ENCODE measurements at places on chromosomes 2 and 18.

GRCh38 chr2:126774761-126775160, 118.8 kb downstream of the GYPC start:
- no peak for DNase-seq

GRCh38 chr2:104658904-104659591, 194.9 kb upstream of the POU3F3 start:
- DNase-seq = no peak

- DNase-seq = peak; percentile 55
Observed at GRCh38 chr2:172427990-172428831, 825 bp downstream of the ITGA6 start.

DNA sequence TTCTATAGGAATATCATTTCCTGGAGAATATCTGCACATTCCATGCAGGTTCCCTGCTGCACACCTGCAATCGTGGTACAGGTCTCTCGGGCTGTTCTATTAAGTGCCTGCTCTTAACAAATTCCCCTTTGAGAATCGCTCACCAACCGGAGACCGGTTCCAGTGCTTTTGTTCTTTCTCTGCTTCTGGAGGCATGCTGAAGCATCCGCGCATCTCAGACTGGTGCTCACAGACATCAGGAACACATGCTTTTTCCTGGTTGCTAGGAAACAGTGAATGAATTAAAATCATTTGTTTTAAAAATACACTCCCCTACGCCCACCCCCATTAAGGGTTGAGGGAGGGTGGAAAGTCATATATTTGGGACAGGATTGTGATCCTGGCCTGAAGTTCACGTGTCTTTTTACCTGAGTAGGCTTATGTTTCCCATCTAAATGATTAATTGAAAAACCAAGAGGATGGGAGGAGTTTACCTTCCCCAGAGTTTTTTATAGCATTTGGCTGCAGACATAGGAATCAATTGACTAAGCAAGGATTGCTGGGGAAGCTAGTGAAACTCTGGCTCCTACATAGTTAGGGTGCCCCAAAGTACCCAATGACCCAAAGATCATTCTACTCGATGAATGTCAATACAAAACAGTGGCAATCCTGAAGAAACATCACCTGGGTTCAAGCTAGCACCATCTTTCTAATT, at the start of gene C2orf80:
Gene C2orf80, minus strand, starts transcription at position 221 of the 694 bp plus-strand sequence. CDS start 3,044 bp downstream, outside the sequence.
- no peak for DNase-seq

DNA sequence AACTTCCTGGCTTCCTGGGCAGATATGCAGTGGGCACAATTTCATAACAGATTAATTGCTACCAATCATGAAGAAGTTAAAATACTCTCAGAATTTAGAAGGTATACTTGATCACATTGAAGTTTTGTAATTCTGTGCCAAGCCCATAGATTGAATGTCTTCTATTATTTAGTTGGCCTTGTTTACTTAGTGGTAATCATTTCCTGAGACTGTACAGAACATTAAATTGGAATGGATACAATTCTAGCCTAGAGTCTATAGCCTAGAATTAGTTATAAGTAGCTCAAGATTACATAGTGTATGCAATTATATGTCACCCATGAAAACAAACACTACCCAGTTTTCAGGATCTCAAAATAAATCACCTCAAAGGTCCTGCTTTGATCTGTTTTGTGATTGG, 615.8 kb downstream of the XIRP2 start:
- no peak for DNase-seq

- peak; percentile 83 for DNase-seq
Observed at GRCh38 chr2:95267458-95268210, 6.6 kb upstream of the PROM2 start.

- DNase-seq = no peak
Observed at GRCh38 chr2:80019571-80020460, 284.7 kb downstream of the LRRTM1 start.

DNA sequence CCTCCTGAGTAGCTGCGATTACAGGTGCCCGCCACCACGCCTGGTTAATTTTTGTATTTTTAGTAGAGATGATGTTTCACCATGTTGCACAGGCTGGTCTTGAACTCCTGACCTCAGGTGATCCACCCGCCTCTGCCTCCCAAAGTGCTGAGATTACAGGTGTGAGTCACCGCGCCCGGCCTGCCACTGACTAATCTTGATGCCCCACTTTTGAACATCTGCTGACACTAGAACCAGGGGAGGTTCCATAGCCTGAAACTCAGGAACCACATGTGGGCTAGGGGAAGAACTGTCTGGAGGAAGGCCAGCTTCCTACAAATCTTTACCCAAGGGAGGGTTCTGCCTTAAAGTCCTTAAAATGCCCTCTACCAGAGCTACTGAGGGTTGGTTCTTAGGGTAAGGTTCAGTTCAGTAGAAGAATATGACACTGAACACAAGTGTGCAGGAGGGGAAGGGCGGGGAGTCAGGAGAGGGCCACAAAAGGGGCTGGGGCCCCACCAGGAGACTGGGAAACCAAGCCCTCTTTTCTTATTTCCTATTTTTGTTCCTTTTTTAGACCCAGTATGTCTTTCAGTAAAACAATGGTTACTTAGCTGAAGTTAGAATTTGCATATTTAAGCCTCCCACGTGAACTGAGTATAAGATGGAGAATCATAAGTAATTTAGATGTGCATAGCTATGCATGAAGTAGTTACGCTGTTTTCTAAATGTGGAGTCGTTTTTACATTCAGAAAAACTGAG, 6.3 kb upstream of the RAB31 start:
- DNase-seq = no peak

DNA sequence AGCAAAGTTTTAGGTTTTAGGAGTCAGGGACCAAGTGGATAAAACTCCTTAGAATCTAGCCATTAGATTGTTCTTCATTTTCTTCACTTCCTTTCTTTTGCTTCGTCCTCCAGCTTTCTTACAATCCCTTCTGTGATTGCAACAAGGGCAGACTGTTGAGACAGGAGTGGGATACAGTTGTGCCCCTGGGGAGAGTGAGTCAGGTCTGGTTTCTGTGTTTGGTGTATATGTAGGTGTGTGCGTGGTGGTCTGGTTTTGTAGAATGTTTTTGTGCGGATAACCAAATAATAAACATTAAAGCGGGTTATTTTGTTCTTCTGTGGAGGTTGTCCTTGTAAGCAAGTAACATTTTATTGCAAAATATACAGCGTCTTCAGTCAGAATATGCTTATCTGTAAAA, 7.3 kb downstream of the INSIG2 start:
- no peak for DNase-seq

GRCh38 chr18:42131066-42131929, 176.3 kb downstream of the PIK3C3 start:
- no peak for DNase-seq

GRCh38 chr2:200367155-200367554, 60.7 kb downstream of the SPATS2L start:
- DNase-seq = peak; percentile 82

GRCh38 chr2:237438080-237438940, 24.3 kb upstream of the COL6A3 start:
- no peak for DNase-seq

GRCh38 chr2:128921751-128922150, 603.1 kb upstream of the HS6ST1 start:
- no peak for DNase-seq

DNA sequence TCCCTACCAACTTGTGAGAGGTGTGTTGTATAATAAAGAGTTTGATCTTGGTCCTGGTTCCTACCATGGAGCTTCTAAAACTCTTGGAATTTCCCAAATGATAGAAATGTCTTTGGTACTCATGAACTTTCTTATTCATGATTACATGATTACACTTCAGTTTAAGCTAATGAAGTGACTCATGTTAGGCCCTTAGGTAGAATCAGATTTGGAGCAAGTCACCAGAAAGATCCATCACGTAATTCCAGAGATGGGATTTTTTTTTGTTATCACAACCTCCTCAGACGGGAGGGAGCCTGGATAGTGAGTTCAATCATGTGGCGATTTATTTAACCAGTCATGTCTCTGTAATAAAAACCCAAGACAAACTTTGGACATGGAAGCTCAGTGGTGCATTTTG, 1287.6 kb upstream of the ZEB2 start:
- DNase-seq = no peak

- no peak for DNase-seq
Observed at GRCh38 chr2:207619764-207620203, 5.4 kb downstream of the METTL21A start.

- DNase-seq = peak; percentile 86
Observed at GRCh38 chr18:36187826-36188721, 777 bp downstream of the MOCOS start.

DNA sequence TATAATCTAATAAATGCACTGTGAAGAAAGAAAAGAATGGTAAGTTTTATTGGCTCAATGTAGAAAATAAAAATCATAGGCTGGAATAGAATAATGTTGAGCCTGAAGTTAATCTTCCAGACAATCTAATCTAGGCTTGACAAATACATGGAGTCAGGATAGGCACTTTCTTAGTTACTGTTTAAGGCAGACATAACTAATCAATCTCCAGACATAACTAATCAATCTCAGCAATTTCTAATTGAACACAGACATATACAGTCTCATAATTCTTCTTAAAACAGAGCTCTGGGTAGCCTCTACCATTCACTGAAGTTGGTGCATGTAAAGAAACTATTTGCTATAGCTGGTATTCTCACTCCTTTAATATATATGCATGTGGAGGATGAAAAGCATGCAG, 150.1 kb upstream of the CTAGE1 start:
- DNase-seq = no peak

DNA sequence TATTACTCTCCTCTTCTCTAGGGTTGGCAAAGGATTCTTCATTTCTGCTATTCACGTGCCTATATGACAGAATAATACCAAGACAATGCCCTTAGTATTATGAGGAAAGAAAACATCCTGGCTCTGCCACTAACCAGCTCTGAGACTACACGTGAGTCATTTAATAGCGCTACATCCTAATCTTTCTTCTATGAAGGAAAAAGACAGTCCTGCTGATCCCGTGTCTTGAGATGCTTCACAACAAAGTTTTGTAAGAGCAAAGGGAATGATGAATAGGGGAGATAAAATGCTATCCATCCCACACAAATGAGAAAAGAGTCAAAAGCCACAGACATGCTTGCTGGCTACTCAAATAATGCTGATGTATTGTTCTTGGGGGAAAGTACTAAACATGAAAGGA, 152.8 kb downstream of the PID1 start:
- DNase-seq = no peak

- no peak for DNase-seq
Observed at GRCh38 chr2:29878898-29879297, 42.5 kb downstream of the ALK start.

DNA sequence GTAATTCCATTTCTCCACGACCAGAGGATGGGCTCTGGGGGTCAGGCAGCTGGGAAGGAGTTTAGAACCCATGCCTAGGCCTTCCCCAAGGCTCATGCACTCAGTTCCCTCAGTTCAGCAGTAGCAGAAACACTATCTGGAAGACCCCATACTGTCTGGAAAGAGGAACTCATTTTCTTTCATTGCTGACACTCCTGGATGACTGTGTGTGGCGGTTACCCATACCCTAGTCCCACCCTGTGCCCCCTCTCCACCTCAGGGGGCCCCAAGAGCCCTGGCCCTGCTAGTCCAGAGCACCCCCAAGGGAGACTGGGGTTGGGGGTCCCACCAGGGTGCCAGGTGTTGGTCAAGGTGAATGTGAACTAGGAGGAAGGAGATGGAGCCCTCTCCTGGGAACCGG, 29.5 kb downstream of the TPRKB start:
- no peak for DNase-seq

- peak; percentile 93 for DNase-seq
Observed at GRCh38 chr2:20225294-20226151, 593 bp upstream of the SDC1 start.

DNA sequence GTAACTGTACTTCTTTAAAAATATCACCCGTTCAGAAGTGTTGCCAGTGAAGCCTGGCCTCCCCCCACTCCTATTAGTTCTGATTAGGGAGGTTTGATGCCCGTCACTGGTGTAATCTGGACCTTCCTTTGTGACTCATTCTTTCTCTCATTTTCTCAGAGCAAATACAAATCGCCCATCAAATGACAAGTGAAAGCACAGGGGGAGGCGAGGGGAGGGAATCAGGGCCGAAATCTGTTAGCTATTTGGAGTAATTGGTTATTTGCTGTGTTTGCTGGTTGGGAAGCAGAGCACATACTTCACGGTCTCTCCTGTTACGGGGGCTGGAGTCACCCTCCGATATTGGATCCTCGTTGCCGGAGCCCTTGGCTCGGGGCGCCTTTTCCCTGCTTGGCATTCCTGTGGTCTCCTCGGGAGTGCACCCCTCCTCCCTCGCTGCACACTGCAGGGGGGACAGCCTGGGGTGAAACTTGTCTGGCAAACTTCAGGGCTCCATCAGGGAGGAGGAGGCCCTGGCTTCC, 178.1 kb downstream of the DYSF start:
- no peak for DNase-seq

DNA sequence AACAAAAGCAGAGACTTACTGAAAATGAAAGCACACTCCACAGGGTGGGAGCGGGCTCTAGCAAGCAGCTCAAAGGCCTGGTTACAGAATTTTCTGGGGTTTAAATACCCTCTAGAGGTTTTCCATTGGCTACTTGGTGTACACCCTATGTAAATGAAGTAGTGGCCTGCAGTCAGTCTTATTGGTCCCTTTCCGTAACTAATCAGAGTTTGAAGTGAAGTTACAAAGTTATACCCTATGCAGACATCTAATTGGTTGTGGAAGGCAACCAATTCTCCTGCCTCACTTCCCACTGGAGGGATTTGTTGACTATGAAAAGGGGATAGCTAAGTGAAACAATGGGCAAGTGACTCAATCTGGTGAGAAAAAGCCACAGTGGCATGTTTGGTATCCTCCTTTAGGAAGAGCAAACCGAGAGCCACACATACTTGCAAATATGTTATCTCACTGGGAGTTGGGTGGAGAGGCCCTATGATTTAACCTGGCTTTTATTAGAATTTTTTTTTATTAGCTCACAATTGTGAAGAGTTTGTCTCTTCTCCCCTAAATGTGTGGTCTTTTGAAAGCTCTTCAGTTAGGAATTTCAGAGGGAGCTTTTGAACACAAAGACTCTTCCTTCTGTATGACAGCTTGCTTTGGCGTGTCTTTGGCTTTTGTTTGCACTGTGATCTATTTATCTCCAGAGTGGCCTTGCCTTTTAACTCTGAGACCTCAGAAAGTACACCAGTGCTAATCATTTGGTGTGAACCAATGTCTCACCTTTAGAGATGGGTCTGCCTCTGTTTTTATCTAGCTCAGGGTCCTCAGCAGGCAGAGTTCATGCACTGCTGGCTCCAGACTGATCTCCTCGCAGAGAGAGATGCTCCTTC, 69.6 kb downstream of the MAP4K4 start:
- no peak for DNase-seq

All from left lobe of liver (tissue), 2 donors.